MV-4-11 (cell line): ENCODE measurements at places on chromosomes 1 and 21.

GRCh38 chr1:221687836-221688487 lies 53.9 kb downstream of the DUSP10 start:
- no peak for DNase-seq

DNA sequence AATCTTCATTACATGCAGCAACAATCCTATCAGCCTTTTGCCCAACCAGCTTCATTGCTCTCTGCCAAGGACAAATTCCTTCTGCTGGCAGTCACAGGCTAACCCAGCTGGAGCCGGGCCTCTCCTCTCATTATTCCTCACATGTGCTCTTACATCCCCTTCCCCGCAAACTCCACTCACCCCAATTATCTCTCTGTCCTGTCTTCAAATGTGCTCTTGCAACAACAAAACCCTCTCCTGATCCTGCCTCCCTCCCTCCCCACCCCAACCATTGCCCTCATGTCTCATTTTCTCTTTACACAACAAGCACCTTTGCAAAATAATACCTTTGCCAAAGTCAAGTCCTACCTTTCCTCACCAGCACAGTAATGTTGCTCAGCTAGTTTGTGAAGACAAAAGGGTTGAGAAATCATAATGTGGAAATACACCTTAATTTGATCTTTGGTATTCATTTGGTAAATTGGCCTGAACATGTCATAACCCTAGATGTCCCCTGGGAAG lies 36.0 kb upstream of the DHCR24 start:
- DNase-seq, result no peak

DNA sequence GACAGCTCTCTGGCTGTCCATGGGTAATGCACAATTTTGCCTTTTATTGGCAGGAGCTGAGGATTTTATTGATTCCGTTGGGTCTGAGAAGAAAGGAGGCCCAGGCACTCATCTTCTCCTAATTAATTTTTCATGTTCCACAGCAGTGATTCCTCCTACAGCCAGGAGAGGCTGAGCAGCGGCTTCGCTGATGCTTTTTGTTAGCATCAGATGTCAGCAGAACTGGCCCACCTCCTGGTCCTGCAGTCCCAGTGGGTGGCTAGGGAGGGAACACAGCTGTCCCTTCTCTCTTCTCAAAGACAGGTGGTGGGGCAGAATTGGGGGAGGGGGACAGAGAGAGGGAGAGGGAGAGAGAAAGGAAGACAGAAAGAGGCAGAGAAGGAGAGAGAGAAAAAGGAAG lies 5.7 kb downstream of the MT1HL1 start:
- DNase-seq, result no peak

- no peak for DNase-seq
These were observed 5.6 kb downstream of the ARHGEF16 start for GRCh38 chr1:3459940-3460671.
